ENCODE measurements at places on chromosomes 16 and 17.

DNA sequence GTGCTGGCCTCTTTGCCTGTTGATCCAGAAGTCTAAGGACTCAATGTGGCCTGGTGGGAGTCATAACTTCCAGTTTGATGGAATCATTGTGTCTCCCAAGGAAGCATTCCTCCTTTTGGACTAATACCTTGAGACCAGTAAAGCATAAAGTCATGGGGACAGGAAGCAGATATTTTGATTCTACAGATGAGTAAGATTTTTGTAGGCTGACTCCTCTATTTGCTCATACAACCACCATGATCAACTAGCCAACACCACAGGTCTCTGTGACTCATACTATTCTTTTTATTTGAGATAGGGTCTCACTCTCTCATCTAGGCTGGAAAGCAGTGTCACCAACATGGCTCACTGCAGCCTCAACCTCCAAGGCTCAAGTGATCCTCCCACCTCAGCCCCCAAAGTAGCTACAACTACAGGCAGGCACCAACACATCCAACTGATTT, 6.2 kb downstream of the MT2A start:
- DNase-seq: peak; percentile 52

DNA sequence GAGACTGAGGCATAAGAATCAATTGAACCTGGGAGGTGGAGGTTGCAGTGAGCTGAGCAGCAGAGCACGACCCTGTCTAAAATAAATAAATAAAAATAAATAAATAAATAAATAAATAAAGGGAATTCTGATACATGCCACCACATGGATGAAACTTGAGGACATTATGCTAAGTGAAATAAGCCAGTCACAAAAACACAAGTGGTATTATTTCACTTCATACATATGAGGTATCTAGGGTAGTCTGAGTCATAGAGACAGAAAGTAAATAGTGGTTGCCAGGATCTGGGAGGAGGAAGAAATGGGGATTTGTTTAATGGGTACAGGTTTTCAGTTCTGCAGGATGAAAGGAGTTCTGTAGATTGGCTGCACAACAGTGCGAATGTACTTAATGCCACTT, 16.3 kb downstream of the PIPOX start:
- no peak for DNase-seq

GRCh38 chr16:81621496-81621895, 157.6 kb upstream of the PLCG2 start:
- DNase-seq: no peak

GRCh38 chr16:75922250-75922649, 196.0 kb upstream of the CPHXL start:
- DNase-seq: no peak

GRCh38 chr17:40949418-40949817, 12.0 kb upstream of the KRT23 start:
- no peak for DNase-seq

DNA sequence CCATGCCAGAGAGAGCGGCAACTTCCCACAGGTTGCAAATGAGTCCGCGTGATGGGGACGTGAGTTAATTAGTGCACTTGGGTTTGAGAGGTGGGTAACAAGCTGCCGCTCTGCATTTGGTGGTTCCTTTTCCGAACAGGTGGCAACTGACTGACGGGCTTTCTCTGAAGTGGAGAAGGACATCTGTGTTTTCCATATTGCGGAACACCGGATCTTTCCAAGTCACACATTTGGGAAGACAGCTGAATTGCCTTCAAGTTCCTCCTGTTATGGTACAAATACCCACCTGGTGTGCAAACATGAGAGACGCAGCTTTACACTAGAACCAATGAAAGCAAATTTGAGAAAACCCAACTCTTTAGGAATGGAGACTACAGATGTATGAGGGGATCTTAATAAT, 451.3 kb upstream of the ZFHX3 start:
- DNase-seq: no peak

GRCh38 chr16:88606148-88606757, 32.1 kb upstream of the IL17C start:
- DNase-seq: no peak

DNA sequence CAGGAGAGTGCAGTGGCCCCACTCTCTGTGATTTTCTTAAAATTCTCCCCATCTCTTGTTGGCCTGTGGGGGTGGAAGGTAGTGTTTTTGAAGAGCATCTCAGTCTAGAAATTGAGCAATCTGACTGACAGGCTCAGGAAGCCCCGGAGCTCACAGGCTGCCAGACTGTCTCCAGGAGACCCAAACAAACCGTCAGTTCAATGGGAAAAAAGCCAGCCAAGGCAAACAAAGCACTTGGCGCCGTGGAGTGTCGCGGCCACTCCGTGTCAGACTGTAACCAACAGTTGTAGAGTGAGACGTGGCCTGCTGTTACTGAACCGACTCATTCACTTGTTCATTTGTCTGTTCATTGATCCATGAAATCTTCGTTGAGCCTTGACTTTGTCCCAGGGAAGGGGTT, 33.7 kb downstream of the RGS9 start:
- no peak for DNase-seq

GRCh38 chr17:61064087-61064951, 335.3 kb upstream of the TBX2 start:
- DNase-seq: no peak

DNA sequence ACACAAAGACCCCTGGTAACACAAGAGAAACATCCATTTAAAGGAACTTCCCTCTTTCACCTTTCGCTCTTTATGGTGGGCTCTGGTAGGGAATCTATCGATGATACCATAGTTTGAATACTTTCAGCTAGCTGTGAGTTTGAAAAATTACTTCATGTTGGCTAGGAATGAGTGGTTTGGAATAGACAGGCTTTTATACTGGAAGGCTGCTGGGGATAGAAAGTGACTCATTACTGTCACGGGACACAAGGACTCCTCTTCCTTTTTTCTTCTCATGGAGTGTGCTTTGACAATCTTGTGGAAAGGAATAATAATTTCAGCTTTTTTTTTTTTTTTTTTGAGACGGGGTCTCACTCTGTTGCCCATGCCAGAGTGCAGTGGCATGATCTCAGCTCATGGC, 76.9 kb downstream of the CYB561 start:
- no peak for DNase-seq

DNA sequence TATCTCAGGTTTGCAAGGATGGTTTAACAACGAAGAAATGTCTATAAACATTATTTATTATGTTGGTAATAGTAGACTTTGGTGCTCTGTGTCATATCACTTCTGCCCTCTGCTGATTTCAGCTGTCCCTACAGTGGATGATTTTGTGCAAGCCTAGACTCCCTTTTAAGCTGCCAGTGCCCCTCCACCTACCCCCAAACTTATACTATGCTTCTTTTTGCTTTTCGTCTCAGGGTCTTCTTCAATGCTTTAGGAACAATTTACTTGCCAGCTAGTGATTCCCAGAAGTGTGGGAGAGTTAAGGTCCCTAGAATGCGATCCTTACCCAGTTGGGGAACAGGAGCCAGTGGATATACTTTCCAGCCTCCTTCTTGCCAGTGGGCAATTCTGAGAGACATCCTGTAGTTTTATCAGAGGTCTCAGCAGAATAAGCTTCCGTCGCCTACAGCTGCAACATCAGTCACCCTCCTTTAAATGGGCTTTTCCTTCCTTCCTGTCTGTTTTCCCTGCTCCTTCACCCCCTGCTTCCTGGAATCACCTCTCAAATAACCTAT, 4.1 kb downstream of the ICAM2 start:
- no peak for DNase-seq

DNA sequence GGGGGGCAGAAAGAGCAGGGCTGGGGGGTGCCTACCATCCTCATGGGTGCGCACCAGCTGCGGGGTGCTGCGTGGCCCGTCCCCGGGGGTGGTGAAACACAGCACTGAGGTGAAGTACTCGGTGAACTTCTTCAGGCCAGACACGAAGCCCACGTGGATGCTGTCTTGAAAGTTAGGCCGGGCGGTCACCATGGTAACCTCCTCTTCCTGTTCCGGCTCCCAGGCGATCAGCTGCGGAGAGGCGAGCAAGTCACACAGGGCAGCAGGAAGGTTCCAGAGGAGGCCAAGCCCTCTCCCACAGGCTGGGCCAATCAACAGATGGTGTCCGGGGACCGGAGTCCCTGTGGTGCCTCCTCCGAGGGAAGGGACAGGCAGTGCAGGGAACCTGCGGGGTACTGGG, 90.1 kb upstream of the CDC42EP4 start:
- DNase-seq: peak; percentile 22

DNA sequence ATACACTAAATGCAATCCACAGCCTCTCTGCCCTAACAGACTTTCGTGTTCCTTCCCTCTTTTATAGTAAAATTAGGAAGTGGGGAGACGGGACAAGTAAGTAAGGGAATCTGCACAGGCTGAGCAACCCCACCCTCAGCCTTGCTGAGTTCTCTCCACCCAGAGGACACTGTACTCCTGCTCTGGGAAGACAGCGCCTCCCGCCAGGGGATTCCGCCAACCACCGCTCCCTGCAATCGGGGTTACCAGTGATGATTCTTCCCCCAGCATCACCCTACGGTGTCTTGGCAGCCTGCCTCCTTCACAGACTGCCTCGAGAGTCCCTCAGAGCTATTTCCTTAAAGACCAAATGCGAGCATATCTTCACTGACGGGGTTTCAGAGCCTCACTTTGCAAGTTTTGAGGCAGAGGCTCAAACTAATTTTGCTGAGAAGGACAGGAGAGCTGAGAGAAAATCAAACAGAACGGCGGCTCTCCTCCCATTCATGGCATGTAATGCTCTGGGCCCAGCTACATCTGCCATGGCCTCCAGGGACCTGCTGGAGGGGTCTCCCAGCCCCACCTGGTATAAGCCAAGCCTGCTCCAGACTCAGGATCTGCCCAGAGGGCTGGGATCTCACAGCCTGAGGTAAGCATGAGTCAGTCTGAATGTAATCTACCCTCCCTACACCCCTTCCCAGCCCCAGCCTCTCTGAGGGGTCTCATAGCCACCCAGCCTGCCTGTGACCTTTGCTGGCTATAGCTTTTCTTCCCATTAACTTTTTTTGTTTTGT, 22.7 kb upstream of the ASGR2 start:
- DNase-seq: no peak

DNA sequence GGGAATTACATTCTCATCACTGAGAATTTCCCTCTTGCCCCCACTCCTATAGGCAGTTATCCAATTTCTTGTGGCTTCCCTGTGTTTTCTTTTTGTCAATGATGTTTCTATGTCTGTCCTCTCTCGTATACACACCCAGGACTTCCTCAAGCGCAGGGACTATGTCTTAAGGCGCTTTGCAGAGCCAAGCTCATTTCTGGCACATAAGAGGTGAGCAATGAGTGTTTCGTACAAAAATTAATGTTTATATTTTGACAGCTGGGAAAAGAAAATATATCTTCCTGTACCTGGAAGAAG, 947 bp downstream of the DDX42 start:
- peak; percentile 12 for DNase-seq

DNA sequence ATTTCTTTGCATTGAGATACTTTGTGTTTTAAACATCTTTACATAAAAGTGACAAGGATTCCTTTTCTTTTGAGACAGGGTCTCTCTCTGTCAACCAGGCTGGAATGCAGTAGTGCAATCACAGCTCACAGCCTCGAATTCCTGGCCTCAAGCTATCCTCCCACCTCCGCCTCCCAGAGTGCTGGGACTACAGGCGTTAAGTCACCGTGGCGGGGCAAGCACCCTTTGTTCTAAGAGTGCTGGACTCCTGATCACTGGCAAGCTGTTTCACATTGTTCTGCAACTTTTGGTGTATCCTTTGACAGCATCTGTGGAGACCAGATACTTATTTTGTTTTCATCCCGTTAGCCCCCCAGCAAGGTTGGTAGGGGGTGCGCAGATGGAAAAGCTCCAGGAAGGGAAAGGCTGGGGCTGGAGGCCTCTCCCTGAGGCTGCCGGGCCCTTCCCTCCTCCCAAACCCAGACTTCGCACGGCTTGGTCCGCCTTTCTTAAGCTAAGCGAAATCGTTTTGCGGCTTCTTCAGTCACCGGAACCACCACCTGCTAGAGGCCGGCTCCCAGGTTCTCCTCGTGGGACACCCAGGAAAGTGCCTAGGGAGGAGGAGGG, 1.1 kb downstream of the ST6GALNAC2 start:
- DNase-seq: no peak

DNA sequence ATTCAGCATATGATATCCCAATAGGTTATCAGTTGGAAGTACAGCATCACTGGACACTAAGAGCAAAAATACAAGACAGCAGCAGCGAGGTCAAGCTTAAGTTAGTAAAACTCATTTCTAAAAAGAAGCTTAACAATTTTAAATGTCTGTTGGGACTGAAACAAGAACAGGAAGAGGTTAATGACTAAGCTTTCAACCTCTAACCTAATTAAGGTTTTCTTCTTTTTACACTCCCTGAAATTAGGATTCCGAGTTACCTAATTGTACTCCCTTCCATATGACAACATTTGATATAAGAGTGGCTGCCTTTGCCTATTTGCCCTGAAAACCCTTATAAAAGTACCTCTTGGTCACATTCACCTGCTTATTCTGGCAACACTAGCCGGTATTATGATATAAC, 34.3 kb downstream of the CPSF4L start:
- DNase-seq: no peak

Measured in activated CD4-positive, alpha-beta T cell treated with anti-CD3 and anti-CD28 coated beads for 48 hours (primary cell).